ENCODE measurements at places on chromosomes 16 and 17.
A peak's percentile ranks its signal among the peaks of the same experiment; 100 is the strongest.

- no peak for DNase-seq
Measured at GRCh38 chr16:5619304-5619703, 521.7 kb upstream of the EEF2KMT start.

DNA sequence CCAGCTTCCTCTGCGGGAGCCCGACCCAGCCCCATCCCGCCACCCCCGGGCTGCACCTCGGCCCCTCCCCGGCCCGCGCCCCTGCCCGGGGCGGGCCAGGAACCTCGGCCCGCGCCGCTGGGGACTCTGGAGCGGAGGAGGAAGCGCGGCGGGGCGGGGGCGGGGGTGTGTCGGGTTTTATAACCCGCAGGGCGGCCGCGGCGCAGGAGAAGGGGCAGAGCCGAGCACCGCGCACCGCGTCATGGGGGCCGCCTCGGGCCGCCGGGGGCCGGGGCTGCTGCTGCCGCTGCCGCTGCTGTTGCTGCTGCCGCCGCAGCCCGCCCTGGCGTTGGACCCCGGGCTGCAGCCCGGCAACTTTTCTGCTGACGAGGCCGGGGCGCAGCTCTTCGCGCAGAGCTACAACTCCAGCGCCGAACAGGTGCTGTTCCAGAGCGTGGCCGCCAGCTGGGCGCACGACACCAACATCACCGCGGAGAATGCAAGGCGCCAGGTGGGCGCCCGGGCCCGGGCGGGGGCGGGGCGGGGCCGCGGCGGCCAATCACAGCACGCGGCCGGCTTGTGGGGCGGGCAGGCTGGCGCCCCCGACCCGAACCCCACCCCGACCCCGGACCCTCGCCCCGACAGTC lies at the start of gene ACE:
Gene ACE, plus strand, starts transcription at position 208 of the 626 bp plus-strand sequence. Its CDS starts 34 bp downstream, at position 242.
- DNase-seq: peak; percentile 23

DNA sequence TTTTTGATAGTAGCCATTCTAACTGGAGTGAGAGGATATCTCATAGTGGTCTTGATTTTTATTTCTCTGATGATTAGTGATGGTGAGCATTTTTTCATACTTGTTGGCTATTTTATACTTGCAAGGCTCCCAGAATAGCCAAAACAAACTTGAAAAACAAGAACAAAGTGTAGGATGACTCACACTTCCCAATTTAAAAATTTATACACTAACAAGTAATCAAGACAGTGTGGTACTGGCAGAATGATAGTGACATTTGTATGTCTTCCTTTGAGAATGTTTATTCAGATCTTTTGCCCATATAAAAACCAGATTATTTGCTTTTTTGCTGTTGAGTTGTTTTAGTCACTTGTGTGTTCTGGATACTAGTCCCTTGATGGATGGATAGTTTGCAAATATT lies 17.8 kb downstream of the SPECC1 start:
- DNase-seq: no peak

DNA sequence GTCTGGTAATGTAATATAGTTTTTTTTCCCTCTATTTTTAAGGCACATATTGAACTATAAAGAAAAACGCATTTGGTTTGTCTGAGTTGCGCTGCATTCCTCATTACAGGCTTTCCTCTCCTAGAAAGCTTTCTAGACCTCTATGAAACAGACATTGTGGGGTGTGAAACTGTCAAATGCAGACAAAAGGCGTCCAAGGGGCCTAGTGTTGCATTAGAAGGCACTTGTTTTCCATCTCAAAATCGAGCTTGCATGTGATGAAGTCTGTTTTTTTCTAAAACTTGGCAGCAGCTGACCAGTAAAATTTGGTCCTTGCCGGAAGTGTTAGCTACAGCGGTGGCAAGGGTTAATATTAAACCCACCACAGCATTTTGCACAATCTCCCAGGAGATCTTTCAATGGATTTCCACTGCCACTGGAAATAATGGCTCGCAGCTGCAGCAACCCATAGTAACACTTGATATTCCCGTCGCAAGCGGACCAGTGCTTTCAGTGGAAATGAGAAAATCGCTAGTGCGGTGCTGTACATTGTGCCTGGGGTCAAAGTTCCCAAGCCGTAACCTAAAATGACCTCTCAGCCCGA lies 602.6 kb downstream of the KCNJ2 start:
- no peak for DNase-seq

GRCh38 chr17:75557075-75557851 lies 30.3 kb upstream of the MYO15B start:
- DNase-seq: no peak

DNA sequence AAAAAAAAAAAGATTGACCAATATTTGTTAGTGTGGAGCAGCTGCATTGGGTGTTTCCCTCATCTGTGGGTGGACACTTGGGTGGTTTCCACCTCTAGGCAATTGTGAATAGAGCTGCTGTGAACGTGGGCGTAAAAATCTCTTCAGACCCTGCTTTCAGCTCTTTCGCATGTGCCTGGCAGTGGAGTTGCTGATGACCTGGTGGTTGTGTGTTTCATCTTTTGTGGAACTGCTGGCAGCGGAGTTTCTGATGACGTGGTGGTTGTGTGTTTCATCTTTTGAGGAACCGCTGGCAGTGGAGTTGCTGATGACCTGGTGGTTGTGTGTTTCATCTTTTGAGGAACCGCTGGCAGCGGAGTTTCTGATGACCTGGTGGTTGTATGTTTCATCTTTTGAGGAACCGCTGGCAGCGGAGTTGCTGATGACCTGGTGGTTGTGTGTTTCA lies 21.4 kb downstream of the ZC3H18 start:
- peak; percentile 65 for DNase-seq

DNA sequence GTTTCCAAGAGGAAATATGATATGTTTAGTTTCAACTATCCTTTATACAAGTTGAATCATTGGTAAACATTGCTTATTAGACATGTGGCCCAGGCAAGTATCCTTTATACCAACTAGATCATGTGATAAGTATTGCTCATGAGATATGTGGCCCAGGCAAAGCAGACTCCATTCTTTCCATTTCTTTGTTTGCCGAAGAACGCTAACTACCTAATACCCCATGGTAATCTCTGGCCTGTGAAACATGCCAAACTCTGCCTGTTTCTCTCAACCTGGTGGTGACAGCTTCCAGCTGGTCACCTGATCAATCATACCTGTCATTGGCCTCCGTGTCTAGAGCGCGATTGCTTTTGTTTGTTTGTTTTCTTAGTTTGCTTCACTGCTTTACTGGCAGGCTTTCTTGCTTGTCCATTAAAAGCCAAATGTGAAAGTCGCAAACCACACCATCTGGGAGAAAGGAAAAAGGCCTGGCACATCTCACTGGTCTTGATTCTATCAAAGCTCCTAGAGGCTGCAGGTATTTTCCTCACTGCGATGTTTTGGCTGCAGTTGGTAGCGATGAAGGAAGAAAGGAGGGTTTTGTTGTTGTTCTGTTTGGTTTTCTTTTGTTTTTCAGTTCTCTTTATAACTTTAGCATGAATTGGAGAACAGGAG lies 686.2 kb downstream of the KCNJ2 start:
- DNase-seq: no peak

DNA sequence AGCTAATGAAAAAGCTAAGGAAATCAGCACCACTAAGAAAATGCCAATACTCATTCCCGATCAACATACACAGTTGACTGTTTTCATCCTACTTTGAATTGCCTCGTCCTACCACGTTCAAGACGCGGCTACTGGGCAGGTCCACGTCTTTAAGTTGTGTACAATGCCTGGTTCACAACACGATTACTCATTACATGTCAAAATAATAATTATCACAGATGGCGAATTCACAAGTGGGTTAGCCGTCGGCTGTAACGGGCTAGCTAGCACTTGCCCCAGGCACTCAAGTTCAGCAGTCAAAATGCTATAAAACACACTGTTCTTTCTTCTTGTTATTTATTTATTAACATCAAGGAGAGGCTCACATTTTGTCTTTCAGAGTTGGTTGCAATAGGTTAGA lies 124.2 kb downstream of the ZFHX3 start:
- DNase-seq: no peak

DNA sequence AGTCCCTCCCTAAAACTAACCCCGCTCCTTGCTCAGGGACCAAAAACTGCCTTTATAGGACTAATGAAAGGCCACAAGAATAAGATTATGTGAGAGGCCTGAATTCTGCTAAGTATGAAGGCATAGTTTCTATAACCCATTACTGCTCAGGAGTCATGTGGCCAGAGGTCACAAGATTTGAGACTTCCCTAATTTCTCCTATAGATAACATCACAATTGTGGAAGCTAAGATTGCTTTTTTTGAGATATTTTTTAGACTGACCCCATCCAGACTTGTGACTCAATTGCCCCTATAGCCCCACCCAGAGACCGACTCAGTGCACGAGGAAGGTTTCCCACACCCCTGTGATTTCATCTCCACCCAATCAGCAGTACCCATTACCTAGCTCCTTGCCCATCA lies 504.1 kb upstream of the GOT2 start:
- DNase-seq: no peak

GRCh38 chr16:86979984-86980553 lies 337.1 kb downstream of the C16orf95 start:
- no peak for DNase-seq

- no peak for DNase-seq
Measured at GRCh38 chr16:77574867-77575624, 140.2 kb upstream of the ADAMTS18 start.

GRCh38 chr16:53249331-53249730 lies 184.9 kb upstream of the RBL2 start:
- no peak for DNase-seq

- peak; percentile 83 for DNase-seq
Measured at GRCh38 chr16:75074920-75075687, 41.5 kb downstream of the LDHD start.

DNA sequence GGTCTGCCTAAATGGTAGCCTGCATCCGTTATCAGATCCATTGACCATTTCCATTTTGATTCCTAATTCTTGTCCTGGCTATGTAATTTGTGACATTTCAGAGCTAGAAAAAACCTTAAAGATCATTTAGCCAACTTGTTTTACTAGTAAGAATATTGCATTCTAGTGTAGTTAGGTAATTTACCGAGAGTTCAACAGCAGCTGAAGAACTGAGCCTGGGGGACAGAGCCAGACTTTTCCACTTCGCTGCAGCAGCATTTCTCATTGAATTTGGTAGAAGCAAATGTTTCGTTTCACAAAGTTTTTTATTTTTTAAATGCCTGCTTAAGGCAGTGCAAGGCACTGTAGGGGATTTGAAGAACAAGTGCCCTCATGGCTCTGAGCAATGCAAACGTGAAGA lies 59.2 kb upstream of the MARCHF10 start:
- no peak for DNase-seq

DNA sequence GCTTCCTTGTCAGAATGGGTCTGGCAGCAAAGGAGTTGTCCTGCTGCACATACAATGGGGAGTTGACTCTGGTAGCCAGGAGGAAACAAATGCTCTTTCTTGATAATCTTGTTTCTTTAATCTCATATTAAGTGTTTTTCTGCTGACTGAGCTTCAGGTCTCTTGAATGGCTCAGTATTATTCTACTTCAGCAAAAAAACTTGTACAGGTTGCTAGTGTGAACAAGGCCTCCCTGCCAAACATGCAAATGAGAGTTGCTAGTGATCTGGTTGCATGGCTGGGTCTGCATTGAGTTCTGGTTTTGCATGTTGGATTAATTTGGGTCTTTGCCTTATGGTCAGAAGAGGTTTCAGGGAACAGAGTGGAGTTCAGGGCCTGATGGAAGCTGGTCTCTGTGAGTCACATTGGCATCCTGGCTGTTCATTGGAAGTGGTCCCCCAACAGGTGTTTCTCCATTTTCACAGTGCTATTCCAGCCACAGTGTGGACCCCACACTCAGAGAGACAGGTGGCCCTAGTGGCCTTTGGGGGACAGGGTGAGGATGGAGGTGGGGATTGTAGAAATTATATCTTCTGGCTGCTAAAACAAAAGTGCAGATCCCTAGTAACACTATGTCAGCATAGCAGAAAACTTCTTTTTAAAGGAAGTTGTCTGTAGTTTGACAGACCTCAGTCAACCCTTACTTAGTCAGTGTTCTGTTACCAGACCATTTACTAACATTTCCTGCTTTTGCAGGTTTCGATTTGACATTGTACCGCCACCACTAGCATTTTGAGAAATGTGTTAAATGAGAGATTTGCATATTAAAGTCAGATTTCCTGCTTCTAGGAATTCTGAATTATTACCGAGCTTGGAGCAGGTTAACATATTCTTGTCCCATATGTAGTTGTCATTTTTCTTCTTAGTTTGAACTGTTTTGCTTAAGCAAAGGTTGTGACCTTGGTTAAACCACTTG lies 47.1 kb downstream of the EPN2 start:
- no peak for DNase-seq

DNA sequence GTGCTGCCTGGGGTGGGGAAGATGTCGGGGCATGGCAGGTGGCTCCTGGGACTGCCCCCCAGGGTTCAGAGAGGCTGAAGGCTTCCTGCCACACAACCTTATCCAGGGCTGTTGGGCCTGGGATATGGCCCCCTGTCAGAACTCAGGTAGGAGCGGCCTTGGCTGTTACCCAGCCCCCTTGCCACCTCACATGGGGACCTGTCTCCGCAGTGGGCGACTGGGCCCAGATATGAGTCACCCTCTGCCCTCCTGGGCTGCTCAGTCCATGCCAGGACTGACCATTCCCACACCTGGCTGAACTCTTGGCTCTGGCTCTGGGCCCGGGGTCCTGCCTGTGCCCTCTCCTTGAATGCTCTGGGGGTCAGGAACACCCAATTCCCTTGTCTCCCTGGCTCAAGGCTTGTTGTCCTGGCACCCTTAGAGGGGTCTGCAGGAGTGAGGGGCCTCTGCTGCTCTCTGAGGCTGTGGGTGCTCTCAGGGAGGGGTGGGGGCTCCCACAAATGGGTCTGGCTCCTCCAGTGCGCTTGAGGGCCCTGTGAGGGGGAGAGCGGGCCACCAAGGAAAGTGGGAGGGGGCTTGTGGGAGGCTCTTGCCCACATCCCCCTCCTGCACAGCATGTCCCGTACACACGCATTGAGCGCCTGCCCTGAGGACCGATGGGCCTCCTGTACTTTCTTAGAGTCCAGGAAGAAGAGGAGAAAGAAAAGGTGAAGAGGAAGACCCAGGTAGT lies 36.0 kb downstream of the LGALS9 start:
- no peak for DNase-seq

DNA sequence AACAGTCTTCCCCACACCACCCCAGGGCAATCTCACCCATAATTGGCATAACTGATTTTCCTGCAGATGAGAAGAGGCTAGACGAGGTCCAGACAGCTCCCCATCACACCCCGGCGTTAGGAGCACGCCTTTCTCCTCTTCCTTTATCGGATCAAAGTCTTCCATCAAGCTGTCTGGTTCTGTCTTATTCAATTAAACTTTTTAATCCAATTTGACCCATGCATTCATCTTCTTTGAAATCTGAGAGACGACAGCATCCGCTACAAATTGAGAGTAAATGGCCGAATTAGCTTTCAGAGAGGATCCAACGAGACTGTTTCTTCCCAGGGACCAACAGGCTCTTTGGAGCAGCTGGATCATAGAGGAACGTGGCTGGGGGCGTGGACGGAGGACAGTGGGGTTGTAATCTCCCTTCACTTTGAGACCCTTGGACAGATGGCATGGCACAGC lies 44.4 kb upstream of the GPRC5B start:
- no peak for DNase-seq

- DNase-seq: no peak
Measured at GRCh38 chr17:43471585-43472160, 12.1 kb upstream of the DHX8 start.
